ENCODE measurements at places on chromosomes 12 and 14. TPM values are rescaled to one million over a fixed set of nuclear protein-coding genes. Genes with fewer than 3 reads are reported as not detected.
A peak's percentile ranks its signal among the peaks of the same experiment; 100 is the strongest.

- H3K4me3 ChIP-seq: no peak overlapping the region
- peaks cover 7% of the 10 kb centered on the region for H3K27me3 ChIP-seq
- peak; percentile 66 for DNase-seq
- no peak overlapping the region for H3K27ac ChIP-seq
- H3K4me1 ChIP-seq: no peaks in the 10 kb centered on the region
- H3K36me3 ChIP-seq: peaks cover 2% of the 10 kb centered on the region
These were observed 19.5 kb upstream of the TTC9 start for GRCh38 chr14:70622111-70622712.

DNA sequence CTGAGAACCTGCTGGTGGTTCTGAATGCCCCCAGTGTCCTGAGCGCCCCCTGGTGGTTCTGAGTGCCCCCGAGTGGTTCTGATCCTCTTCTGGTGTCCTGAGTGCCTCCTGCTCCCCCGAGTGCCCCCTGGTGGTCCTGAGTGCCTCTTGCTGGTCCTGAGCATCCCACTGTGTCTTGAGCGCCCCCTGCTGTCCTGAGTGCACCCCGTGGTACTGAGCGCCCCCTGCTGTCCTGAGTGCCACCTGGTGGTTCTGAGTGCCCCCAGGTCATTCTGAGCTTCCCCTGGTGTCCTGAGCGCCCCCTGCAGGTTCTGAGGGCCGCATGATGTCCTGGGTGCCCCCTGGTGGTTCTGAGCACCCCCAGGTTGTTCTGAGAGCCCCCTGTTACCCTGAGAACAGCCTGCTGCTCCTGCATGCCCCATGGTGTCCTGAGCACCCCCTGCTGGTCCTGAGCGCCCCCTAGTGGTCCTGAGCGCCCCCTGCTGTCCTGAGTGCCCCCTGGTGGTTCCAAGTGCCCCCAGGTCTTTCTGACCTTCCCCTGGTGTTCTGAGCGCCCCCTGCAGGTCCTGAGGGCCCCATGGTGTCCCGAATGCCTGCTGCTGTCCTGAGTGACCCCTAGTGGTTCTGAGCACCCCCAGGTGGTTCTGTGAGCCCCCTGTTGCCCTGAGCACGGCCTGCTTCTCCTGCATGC lies 1165.4 kb downstream of the TMEM121 start:
- H3K4me3 ChIP-seq: no peak overlapping the region
- H3K27me3 ChIP-seq: peaks cover 13% of the 10 kb centered on the region
- peaks cover 20% of the 10 kb centered on the region for H3K4me1 ChIP-seq
- peak; percentile 62 for DNase-seq

DNA sequence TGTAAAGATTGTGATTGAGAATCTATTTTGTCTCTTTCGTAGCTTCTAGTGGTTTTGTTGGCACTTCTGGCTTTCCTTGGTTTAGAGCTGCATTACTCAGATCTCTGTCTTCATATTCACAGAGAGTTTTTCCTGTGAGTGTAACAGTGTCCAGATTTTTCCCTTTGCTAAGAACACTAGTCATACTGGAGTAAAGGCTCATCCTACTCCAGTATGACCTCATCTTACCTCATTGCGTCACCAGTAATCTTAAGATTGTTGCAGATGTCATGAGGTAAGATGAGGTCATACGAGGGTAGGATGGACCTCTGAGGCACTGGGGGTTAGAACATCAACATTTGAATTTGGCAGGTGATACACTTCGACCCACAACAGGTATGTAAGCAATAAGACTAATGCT lies 461.2 kb downstream of the FLRT2 start:
- no peak for DNase-seq
- H3K27me3 ChIP-seq: no peaks in the 10 kb centered on the region
- H3K27ac ChIP-seq: no peak overlapping the region

DNA sequence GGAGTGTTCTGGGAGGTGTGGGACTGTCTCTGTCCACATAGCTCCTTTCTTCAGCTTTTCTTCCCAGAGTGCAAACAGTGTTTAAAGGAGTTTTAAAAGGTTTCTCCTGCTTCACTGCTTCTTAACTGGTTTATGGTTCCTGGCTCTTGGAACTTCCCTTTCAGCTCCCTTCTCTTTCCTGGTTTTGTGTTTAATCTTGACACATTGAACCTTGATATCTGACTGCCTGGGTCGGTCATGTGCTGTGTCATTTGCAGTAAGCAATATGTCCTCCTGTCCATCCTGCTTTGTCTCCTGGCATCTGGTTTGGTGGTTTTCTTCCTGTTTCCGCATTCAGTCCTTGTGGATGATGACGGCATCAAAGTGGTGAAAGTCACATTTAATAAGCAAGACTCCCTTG lies 2.2 kb downstream of the TMEM106C start:
- H3K27me3 ChIP-seq: peaks cover 15% of the 10 kb centered on the region
- H3K4me1 ChIP-seq: peaks cover 38% of the 10 kb centered on the region
- no peak for DNase-seq

GRCh38 chr12:100359248-100359647 lies 2.4 kb downstream of the SLC17A8 start:
- H3K36me3 ChIP-seq: no peaks in the 10 kb centered on the region
- H3K27ac ChIP-seq: no peak overlapping the region
- H3K4me3 ChIP-seq: no peak overlapping the region
- H3K27me3 ChIP-seq: peaks cover 25% of the 10 kb centered on the region

DNA sequence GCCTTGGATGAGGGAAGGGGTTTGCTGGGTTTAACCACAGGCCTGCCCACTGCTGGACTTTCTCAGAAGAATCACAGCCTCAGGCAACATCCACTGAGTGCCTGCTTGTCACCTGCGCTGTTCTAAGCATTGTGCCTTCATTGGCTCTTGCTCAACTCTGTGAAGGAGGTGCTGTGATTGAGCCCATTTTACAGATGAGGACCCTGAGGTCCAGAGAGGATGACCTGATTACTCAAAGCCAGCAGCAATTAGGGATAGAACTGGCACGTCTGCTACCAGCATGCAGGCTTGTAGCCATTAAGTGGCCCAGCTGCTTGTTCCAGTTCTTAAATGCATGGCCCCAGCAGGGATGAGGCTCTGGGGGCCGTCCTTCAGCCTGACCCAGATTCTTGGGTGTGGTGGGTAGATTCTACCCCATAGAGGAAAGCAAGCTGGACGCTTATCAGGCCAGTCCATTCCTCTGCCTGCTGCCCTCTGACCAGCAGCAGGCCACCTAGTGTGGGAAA lies 54.6 kb downstream of the ESRRB start:
- DNase-seq: no peak
- H3K4me3 ChIP-seq: no peak overlapping the region
- no peaks in the 10 kb centered on the region for H3K4me1 ChIP-seq

GRCh38 chr12:54019924-54020590 lies 8.2 kb upstream of the HOXC6 start:
- peaks cover 83% of the 10 kb centered on the region for H3K27me3 ChIP-seq
- H3K4me1 ChIP-seq: peaks cover 20% of the 10 kb centered on the region
- H3K27ac ChIP-seq: no peak overlapping the region
- peaks cover 2% of the 10 kb centered on the region for H3K36me3 ChIP-seq

DNA sequence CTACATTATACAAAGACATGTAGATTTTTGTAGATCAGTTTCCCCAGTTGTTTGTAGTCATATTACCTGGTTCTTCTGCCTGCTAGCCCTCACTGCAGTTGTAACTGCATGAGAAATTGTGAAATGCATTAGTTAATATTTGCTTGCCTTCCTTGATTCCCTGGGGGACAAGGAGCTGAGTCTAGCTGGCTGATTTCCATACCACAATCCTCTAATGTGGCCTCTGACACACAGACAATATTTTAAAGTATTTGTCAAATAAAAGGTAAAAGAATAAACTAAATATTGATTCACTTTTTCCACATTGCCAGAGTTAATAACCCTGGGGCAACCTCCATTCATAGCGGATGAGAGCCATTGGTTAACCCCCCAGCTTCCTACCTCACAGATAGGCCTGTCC lies 128.8 kb upstream of the TMEM132C start:
- no peaks in the 10 kb centered on the region for H3K36me3 ChIP-seq
- H3K27me3 ChIP-seq: no peaks in the 10 kb centered on the region
- no peaks in the 10 kb centered on the region for H3K4me1 ChIP-seq

DNA sequence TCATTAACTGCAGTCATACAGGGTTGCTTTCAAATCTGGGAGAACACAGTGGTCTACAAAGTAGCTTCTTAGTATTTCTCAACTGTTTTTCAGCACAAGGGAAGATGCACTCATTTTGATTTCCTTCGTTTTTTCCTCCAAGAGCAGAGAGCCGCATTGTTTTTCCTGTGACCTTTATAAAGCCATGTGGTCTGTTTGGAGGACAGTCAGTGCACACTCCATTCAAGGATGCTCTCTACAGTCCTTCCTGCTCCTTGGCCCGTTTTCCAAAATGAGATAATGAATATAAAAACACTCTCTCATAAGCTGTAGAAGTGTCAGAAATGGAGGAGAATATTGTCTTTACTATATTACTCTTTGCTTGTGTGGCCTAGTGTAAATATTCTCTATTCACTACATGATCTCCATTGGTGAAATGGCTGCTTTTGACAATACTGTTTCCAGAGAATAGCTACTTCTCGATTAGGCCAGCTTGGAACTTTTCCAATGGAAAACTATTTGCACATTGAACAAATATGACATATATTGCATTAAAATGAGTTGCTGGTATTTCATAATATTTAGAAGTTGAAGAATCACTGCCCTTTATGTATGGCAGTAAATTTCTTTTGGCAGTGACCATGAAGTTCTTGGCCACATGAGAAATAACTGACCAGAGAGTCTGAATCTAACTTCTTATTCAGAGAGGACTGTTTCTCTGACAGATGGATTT lies 393.1 kb upstream of the RGS6 start:
- peaks cover 15% of the 10 kb centered on the region for H3K4me1 ChIP-seq
- no peaks in the 10 kb centered on the region for H3K27me3 ChIP-seq
- no peak overlapping the region for H3K27ac ChIP-seq
- no peak for DNase-seq
- no peaks in the 10 kb centered on the region for H3K36me3 ChIP-seq

DNA sequence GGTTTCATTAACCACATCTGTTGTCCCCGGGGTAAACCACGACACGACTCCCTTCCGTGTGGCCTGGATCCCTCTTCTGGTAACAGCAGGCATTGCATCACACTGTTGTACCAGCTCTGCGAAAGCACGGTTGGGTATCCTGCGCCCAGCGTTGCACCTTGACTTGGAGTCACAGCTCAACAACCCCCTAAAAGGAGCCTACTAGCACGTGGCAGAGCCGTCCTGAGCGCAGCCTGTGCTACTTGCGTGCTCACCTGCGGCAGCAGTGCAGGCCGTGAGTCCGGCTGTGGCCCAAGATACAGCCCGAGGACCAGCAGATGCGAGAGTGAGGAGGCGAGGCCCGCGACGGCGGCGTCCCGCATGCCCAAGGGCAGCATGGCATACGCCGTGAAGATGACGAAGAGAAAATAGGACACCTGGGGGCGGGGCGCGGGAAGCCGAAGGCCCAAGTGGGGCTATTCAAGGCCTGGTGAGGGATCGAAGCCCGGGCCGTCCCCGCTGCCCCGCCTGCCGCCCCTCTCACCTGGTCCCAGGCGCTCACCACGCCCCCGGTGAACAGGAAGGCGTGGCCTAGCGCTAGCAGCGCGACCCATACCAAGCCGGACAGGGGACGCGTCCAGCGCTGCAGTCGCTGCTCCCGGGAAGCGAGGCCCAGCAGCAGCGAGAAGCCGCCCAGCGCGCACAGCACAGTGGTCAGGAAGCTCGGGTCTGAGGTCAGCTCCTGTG lies 2.4 kb downstream of the ADCY4 start:
- peaks cover 17% of the 10 kb centered on the region for H3K36me3 ChIP-seq
- peaks cover 64% of the 10 kb centered on the region for H3K4me1 ChIP-seq
- peak; percentile 92 for DNase-seq
- H3K27me3 ChIP-seq: peaks cover 38% of the 10 kb centered on the region

- H3K27me3 ChIP-seq: no peaks in the 10 kb centered on the region
- DNase-seq: no peak
- H3K4me3 ChIP-seq: no peak overlapping the region
- H3K27ac ChIP-seq: no peak overlapping the region
- peaks cover 2% of the 10 kb centered on the region for H3K4me1 ChIP-seq
These were observed 447.0 kb downstream of the DIO2 start for GRCh38 chr14:79764323-79764722.

DNA sequence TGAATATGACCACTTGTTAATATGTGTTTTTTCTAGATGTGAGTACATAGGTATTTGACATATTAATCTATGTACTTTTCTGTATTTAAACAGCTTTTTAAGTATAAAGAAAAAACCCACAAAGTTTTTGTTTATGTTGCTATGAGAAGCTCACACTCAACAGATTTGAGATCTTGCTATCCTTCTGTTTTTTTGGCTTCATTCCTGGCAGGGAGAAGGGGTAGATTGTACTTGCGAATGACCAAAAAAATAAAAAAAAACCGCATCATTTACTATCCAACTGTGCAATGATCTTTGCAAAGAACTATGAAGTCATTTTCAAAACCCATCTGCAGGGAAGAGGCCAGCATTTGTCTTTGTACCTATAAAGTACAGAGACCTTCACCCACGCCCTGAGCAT lies 28.4 kb upstream of the TBX5 start:
- no peak overlapping the region for H3K4me3 ChIP-seq
- no peak overlapping the region for H3K27ac ChIP-seq
- H3K4me1 ChIP-seq: no peaks in the 10 kb centered on the region
- peaks cover 25% of the 10 kb centered on the region for H3K27me3 ChIP-seq

GRCh38 chr12:42560977-42561376 lies 28.6 kb downstream of the PRICKLE1 start:
- H3K36me3 ChIP-seq: no peaks in the 10 kb centered on the region
- no peak overlapping the region for H3K27ac ChIP-seq
- H3K27me3 ChIP-seq: peaks cover 8% of the 10 kb centered on the region
- H3K4me3 ChIP-seq: no peak overlapping the region
- DNase-seq: no peak
- H3K4me1 ChIP-seq: no peaks in the 10 kb centered on the region

DNA sequence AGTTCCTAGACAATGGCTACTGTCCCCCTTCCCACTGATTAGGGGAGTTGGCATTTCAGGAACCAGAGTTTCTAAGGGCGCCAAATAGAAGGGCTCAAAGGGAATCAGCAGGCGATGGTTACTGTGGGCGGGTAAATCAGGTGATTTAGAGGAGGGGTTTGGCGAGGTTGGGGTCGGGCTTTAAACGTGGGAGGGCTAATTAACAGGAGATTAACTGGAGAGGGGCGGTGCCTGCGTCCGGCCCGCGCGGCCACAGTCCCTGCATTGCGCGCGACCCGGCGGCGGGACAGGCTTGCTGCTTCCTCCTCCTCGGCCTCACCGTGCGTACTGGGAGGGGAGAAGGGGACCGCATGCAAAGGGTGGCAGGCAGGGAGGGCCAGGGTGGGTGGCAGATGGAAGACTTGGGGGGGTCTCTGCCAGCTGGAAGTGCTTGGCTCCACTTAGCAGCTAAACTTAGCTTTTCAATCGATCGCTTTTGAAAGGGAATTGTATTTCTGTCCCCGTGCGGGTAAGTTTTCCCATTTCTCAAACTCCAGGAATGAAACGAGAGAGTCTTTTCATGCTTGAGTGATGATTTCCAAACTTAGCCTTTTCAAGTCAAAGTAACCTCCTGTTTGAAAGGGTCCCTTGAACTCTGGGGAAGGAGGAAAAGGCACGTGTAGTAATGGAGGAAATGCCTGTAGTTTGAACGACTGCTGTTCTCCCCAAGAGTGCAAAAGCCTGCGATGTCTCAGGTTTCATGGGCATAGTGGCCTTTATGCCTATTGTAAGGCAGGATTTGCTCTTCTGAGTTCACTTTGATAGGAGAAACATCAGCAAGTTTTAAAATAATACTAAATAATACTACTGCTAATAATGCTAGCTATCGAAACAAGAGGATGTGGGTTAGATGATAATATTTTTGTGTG lies at the start of gene MGST1:
Gene MGST1, plus strand, starts transcription at position 255 of the 908 bp plus-strand sequence. CDS start 6,608 bp downstream, outside the sequence.
- H3K27ac ChIP-seq: no peak within 1 kb of the TSS
- no peaks in the 10 kb centered on the region for H3K4me1 ChIP-seq
- no peak for DNase-seq
- peaks cover 8% of the 10 kb centered on the region for H3K27me3 ChIP-seq

INSM2 gene
- not detected for total RNA-seq

POMT2 gene
- 11.9 TPM for total RNA-seq

TMEM121 gene
- total RNA-seq: 4.6 TPM

TMEM179 gene
- total RNA-seq: not detected

DDN gene
- total RNA-seq: 0.17 TPM

KRT7 gene
- 2.2 TPM for total RNA-seq

STAB2 gene
- total RNA-seq: not detected

NELL2 gene
- total RNA-seq: 55.1 TPM

PLEKHG7 gene
- total RNA-seq: not detected

DHRS2 gene
- total RNA-seq: 0.50 TPM

All from activated CD4-positive, alpha-beta T cell treated with anti-CD3 and anti-CD28 coated beads, Interleukin-2, amount 10 ng/mL, durations not matched to agents 7 days and 5 days (primary cell).